ENCODE measurements at places on chromosomes 1 and 21.

DNA sequence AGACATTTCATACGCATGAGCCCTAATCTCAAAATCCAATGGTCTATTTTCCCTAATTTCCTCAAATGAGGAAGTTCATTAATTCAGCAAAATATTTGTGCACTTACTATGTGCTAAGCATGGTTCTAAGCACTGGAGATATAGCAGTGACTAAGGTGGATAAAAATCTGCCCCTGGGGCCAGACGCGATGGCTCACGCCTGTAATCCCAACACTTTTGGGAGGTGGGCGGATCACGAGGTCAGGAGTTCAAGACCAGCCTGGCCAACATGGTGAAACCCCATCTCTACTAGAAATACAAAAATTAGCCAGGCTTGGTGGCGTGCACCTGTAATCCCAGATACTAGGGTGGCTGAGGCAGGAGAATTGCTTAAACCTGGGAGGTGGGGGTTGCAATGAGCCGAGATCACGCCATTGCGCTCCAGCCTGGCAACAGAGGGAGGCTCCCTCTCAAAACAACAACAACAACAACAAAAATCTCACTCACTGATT, 4.3 kb upstream of the MIIP start:
- DNase-seq: no peak

DNA sequence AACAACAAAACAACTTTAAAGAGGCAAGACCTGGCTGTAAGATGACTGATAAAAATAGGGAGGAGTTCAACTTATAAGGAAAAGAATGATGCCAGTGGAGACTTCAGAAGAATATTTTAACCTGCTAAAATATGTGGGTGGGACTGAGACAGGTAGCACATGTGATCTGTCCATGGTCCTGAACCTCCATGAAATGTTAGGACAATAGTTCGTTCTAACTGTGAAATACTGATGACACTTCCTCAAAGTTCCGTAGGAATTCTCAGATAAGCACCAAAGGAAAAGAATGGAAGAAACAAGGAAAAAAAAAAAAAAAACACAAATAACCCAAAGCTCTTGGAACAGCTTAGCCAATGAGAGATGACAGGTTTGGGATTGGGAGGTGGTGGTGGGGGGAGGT, 44.7 kb downstream of the CDC42BPA start:
- DNase-seq: no peak

- peak; percentile 51 for DNase-seq
These were observed 7.4 kb upstream of the MPL start for GRCh38 chr1:43329995-43330751.

GRCh38 chr1:174818014-174818616, 181.6 kb upstream of the CACYBP start:
- DNase-seq: no peak

GRCh38 chr1:148355976-148356375, 127.1 kb downstream of the PPIAL4G start:
- no peak for DNase-seq

DNA sequence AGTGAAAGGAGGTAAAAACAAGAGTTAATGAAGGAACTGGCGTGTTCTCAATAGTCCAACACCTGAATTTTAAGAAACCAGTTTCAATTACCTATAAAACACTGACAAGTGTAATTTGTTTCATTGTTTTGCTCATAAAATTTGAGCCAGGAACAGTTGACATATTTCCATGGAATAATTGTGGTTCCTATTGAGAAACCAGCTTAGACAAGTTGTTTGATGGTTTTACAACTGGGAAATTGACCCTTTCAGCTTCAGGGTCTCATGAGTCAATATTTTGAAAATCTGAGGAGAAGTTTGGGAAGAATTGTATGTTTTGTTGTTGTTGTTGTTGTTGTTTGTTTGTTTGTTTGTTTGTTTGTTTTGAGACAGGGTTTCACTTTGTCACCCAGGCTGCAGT, 69.1 kb upstream of the GADD45A start:
- no peak for DNase-seq

DNA sequence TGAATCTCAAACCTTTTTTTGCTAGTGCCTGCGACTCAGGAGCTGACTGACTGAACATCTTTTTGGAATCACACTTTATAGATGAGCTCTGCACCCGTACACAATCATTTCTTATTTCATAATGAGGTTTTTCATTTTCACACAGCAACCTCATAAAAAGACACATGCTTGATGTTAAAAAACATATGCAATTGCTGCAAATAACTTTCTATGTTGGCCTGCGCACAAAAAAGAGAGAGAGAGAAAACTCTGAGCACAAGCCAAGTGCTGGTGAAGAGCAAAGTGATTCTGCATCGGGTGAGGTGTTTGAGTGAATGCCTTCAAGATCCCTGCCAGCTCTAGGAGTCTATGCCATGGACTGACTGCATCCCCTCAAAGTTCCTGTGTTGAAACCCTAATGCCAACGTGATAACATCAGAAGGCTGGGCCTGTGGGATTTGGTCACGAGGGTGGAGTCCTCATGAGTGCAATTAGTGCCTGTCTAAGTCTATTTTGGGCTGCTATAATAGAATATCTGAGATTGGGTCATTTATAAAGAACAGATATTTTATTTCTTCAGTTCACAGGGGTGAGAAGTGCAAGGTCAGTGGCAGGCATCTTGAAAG, 36.6 kb downstream of the C1orf87 start:
- DNase-seq: no peak

GRCh38 chr1:208347191-208347590, 103.0 kb upstream of the PLXNA2 start:
- DNase-seq: no peak

DNA sequence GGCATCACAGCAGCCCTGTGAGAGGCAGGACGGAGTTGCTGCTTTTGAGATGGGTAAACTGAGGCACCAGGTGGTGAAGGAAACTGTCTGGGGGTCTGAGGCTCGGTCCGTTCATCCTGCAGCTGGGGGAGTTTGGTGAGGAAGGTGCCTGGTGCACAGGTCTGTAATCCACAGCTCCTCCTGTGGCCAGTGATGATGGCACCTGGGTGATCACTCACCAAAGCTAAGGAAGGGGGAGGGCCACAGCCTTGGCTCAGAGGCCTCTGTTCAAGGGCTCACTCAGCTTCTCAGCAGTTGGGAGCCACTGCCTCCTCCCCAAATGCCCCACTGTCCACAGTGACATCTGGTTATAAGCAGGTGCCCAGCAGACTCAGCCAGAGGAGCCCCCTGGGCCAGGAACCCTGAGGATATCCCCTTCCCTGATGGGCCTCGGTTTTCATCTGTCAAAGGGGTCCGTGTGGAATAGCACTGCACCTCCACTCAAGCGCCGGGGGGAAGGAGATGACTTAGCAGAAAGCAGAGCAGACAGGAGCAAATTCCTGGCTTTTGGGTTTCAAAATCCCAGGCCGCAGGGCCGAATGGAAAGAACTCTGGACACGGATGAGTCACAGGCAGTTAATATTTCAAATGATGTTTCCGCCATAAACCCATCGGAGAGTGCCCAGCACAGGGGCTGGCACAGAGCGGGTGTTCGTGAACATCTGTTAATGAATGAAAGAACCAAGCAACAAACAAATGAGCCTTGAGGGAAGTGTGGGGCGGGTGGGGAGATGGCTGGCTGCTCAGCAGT, 82.8 kb downstream of the DMRTB1 start:
- peak; percentile 39 for DNase-seq

- DNase-seq: no peak
These were observed 13.1 kb downstream of the KRTAP13-1 start for GRCh38 chr21:30408782-30409494.

DNA sequence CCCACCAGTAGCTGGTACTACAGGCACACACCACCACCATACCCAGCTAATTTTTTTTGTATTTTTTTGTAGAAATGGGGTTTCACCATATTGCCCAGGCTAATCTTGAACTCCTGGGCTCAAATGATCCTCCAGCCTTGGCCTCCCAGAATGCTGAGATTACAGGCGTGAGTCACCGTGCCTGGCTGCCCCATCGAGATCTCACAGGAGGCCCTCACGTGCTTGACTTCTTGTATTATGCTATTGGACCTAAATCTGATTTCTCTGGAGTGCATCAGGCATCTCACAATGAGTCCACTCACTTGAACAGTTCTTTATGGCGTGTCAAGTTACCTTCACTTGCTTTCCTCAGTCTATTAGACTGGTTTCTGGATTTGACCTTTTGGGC, 9.3 kb upstream of the RSRP1 start:
- DNase-seq: no peak

DNA sequence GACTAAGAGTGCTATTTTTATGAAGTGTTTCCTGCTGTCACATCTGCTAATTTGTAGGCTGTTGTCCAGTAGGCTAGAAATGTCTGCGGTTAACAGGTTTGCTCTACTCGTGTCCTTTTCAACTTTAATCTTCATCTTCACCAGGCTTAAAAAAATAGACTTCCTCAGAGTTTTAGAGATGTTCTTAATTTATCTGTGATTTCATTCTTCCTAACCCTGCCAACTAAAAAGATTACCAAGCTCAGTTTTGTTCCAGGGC, 66.8 kb downstream of the SASS6 start:
- DNase-seq: no peak

DNA sequence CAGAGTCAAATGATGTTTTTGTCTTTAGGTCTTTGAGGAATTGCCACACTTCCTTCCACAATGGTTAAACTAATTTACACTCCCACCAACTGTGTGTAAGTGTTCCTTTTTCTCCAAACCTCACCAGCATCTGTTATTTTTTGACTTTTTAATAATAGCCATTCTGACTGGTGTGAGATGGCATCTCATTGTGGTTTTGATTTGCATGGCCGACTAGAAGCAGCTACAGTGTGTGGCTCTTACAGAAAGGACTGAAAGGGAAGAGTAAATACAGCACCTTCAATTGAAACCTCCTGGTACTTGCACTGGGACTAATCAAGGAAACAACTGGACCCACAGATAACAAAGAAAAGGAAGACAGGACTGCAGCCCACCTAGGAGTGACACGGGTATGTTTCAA, 668.0 kb upstream of the RGS18 start:
- DNase-seq: no peak

DNA sequence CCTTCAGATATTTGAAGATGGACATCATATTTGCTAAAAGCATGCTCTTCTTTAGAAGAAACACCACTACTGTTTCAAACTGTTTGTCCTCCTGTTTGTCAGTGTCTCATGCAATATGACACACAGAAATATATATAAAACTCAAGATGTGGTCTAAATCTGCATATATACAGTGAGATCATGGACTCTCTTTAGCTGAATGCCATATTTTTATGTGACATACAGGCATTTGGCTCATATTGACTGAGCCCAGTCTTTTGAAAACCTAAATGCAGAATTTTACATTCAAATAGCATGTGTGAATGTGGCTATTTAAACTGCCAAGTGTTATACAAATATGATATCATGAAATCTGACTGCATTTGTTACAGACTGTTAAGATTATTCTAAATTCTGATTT, 18.4 kb downstream of the GDAP2 start:
- DNase-seq: no peak

GRCh38 chr1:32094746-32095521, 12.9 kb upstream of the KPNA6 start:
- no peak for DNase-seq

DNA sequence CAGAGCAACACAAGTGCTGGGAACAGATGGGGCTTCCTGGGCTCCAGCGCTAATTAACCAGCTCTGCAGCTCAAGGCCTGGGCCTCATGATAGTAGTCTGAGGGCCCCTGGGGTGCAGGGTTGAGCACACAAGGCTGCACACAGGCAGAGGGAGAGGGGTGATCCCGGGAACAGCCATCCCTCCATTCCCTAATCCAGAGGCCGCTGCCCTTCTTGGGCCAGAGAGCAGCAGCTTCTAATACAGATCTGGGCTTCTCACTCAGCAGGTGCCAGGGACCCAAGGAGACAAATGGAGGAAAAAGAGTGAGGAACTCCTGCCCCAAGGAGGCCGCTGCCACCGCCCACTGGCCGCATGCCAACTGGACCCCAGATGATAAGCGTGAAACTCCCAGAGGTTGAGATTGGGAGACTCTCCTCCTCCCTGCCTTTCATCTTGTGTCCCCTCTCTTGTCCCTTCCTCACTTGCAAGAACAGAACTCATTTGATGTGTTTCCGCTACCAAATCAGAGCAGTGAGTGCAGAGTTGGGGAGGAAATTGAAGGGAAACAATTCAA, 58.0 kb upstream of the IFNAR2 start:
- DNase-seq: no peak

- no peak for DNase-seq
These were observed 581 bp downstream of the ETV3 start for GRCh38 chr1:157137408-157138219.

DNA sequence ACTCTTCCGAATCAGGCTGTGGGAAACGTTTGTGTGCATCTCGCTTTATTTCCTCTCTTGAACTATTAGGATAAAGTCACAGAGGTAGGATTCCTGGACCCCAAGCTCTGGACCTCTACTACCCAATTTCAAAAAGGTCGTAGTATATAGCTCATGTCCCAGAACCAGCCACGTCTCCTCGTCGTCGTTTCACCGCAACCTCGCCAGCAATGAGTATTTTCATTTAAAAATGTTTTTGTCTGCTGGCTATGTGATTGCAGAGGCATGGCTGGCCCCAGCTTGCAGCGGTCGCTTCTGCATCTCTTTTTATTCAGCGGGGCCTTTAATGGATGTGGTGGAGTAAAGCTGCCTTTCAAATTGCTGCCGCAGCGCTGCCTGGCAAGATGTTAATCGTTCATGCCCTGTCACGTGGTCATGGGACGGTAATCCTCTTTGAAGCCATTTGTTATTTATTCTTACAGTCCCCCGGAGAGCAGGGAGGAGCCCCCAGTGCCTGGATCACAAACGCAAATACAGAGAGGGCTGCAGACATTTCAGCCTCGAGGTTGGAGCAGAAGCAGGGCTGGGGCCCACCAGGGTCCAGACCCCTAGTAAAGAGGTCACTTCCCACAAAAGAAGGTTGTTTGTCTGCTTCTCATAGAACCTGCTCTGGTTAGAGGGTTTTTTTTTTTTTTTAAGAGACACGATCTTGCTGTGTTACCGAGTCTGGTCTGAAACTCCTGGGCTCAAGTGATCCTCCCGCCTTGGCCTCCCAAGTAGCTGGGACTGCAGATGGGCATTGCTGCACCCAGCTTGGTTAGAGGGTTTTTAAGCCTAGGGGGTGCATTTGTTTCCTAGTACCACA, 11.6 kb upstream of the NPHP4 start:
- DNase-seq: no peak

- DNase-seq: no peak
These were observed 9.2 kb upstream of the PLA2G4A start for GRCh38 chr1:186819563-186819962.

- no peak for DNase-seq
These were observed 99.7 kb upstream of the IRF2BP2 start for GRCh38 chr1:234709473-234710228.

- no peak for DNase-seq
These were observed 71.7 kb downstream of the PRRX1 start for GRCh38 chr1:170735366-170736263.
